ENCODE measurements at places on chromosomes 7 and 10.

DNA sequence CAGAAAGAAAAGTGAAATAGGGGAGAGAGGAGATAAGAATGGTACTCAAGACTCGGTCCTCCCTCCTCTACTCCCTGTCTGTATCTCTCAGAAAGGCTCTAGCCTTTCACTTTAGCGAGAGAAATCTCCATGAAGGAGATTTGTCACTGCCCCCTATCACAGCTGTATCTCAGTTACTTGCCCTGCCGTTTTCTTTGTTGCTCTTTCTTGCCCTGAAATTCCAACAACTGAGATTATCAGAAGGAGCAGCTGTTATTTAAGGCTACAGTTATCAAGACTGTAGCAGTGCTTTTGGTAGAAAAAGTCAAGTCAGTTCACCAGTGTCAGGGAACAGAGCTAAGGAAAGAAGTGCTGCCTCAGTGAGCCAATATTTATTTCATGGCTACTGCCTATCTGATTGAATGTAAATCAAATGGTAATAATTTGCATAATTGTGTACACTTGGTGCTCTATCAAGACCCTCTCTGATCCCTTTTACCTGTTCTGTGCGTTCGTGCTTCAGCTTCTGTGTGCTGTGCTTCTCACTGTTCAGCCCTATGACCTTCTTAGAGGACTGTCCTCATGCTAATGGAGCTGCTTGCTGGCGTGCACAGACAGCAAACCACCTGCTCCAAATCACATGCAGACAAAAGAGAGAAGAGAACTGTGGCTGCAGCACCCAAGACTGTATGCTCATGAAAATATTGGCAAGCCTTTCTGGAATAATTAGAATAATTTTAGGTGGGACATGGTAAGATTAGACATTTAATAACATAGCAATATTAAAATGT, 180.2 kb upstream of the FAM3C start:
- DNase-seq, result no peak

- no peak for DNase-seq
These were observed 2.0 kb downstream of the CYP26C1 start for GRCh38 chr10:93062514-93063143.

DNA sequence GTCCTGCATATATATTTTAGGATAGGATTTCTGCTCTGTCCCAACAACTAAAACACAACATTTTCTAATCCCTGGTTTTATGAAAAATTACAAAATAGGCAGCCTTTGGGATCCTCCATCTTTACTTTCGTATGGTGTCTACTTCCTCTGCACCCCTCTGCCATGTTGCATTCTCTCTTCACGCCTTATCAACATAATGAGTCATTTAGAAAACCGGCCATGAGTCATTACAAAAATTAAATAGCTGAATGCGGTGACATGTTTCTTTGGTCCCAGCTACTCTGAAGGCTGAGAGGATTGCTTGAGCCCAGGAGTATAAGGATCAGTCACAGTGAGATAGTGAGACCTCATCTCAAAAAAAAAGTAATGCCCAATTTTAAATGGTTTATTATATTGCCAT, 148.1 kb upstream of the CELF2 start:
- no peak for DNase-seq

DNA sequence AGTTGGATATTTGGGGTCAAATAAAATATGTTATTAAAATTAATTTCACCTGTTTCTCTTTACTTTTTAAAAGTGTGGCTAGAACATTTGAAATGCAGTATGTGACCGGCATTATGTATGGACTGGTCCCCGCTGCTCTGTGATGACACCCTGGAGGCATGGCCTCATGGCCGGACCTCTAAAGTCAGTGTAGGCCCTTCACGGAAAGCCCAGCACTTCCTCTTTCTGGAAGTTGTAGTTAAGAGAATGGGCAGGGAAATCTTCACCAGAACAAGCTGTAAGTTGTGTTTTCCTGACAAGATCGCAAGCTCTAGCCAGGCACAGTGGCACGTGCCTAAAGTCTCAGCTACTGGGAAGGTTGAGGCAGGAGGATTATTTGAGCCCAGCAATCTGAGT, 38.3 kb upstream of the SRGN start:
- DNase-seq, result no peak

DNA sequence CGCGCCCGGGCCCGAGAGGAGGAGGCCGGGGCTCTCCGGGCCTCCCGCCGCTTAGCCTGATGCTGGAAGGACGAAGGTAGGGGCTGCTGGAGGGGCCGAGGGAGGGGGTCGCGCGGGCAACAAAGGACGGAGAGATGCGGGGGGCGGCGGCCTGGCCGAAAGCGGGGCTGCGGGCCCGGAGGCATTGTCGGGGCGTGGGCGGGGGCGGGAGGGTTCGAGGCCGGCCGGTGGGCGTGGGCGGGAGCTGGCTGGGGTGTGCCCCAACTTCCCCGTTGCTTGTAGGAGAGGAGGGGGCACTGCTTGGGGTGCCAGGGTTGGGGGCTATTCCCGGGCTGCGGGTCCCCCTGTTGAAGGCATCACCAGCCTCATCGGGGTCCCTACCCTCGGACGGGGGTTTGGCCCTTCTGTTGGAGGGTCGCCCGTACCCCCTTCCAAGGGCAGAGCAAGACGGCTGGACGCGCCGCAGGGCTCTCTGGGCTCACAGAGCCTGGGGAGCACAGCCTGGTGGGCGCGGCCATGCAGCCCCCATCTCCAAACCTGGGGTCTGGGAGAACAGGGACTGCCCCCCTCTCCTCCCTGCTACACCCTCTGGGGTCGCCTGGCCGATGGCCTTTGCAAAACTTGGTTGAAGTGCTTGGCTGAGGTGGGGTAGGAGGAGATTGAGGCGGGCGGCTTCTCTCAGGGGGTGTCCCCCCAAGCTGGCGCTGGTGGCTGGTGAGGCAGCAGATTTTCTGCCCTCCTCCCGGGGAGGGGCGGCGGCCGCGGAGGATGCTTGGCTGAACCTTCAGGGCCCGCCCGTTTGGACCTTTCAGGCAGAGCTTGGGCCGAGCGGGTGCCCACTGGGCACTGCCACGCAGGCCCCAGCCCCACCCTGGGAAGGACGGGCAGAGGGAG, 699 bp downstream of the CLIP2 start:
- no peak for DNase-seq

DNA sequence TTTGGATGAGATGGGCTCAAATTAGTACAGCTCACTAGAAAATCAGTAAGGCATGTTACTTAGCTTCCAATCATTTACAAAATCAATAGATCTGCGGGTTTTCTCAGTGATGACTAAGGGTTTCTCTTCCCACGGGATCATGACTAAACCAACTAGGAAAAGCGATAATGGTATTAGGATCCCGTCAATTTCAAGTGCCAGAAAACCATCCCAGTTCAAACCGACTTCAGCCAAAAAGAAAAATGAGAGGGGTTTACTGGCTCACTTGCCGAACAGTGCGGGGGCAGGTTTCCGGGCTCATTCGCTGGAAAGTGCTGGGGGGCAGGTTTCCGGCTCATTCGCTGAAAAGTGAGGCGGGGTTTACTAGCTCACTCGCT, 62.1 kb upstream of the LYZL2 start:
- no peak for DNase-seq

- DNase-seq, result no peak
These were observed 20.7 kb downstream of the CAV1 start for GRCh38 chr7:116545411-116545993.

- no peak for DNase-seq
These were observed 147.2 kb upstream of the EEPD1 start for GRCh38 chr7:36005876-36006275.

DNA sequence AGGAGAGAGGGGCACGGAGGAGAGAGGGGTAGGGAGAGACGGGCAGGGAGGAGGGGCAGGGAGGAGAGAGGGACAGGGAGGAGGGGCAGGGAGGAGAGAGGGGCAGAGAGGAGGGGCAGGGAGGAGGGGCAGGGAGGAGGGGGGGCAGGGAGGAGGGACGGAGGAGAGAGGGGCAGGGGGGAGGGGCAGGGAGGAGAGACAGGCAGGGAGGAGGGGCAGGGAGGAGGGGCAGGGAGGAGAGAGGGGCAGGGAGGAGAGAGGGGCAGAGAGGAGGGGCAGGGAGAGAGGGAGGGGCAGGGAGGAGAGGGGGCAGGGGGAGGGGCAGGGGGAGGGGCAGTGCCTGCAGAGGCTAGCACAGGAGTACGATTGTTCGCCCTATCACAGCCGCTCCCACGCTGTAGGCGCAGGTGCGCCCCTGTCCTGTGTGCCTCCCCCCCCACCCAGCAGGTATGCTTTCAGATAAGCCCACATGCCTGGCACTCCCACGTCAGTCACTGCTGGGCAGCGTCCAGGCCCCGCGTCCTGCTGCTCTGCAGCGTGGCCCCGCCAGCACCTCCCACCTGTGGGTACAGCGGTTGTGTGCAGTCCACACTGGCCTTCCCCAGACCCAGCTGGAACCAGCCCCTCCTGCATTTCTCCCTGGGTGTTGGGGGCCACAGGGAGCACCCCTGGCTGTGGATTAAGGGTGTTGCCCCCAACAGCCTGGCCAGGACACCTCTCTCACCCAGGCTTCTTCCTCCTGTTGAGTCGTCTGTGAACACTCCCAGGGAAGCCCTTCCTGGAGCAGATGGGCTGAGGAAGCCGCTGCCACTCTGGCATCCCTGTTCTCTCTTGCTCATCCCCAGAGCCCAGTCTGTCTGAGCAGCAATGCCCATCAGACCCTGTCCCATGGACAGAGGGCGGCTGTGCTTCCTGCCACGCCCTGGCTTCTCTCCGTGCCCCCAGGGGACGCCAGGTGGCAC, 10.8 kb downstream of the NKX6-2 start:
- no peak for DNase-seq

- no peak for DNase-seq
These were observed 105.5 kb downstream of the ACTR3B start for GRCh38 chr7:152865011-152865410.

DNA sequence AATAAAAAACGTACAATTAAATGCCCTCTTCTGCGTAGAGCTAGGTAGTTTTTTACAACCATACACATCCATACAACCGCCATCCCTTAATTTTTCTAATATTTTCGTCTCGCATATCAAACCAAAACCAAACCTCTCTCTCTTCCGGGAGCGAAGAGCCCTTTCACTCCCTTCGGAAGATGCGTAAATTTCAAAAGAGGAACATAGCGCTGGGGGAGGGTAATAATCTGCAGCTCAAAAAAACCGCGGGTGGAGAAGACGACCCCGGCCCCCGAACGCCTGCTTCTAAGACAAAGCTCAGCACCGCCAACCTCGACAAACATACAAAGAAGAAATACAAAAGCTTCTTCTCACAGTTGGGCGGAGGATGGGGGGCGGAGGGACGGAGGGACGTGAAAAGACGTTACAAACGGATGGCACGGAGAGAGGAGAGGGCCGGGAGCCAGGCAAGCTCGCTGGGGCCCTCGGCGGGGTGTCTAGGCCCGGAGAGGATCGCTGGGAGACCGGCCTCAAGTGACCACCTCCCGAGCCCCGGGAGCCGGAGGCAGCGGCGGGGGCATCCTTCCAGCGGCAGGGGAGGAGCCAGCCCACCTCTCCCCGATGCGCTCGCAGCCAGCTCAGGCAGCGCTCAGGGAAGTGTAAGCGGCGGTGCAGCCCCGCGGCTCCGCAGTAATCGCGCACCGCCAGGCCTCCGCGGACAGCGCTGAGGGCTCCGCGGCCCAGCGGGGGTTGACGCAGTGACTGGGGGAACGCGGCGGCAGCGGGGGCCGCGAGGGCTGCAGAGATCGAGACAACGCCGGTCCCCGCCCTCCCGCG, 851 bp downstream of the MKRN1 start:
- DNase-seq, result no peak

DNA sequence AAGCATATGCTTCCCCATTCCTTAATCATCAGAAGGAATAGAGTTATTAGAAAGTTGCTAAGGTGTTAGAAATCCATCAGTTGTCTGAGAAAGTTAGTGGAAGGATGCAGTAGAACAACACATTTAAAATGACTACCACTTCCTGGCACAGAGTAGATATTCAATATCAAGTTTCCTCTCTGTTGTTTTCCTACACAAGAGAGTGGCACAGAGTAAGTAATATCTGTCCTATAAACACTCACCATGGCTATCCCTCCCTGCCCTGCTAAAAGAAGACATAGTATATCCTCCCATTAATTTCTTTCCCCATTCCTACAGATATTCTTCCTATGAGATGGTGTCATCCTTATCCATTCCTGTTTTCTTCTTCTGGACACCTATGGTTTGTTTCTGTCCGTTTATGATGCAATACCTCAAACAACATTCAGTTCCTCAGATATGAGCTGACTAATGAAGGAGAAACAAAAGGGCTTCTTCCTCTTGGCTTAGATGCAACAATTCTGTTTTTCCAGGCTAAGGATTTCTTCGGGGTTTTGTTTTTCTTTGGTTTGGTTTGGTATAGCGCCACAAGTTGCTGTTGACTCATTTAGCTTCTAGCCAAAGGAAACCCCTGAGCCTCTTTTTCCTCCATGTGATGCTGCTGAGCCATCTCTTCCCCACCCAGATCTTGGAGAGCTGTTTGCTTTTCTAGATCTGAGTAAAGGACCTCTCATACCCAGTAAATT, 32.9 kb upstream of the BPGM start:
- no peak for DNase-seq

DNA sequence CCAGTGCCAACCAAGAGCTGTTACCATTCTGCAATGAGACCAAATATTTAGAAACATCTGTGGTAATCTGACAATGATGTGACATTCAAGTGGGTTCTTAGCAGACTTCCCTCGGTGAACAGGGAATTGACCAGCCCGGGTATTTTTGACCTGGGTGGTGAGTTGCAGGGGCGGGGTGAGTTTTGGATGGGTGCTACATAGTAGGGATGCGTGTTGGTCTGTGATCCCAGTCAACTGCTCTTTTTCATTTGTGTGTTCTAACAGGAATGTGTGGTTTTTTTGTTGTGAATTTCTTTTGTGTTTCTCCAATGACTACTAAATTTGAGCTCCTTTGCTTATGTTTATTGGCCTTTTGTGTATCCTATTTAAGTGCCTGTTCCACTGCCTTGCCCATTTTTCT, 273.6 kb upstream of the HABP2 start:
- DNase-seq, result no peak

DNA sequence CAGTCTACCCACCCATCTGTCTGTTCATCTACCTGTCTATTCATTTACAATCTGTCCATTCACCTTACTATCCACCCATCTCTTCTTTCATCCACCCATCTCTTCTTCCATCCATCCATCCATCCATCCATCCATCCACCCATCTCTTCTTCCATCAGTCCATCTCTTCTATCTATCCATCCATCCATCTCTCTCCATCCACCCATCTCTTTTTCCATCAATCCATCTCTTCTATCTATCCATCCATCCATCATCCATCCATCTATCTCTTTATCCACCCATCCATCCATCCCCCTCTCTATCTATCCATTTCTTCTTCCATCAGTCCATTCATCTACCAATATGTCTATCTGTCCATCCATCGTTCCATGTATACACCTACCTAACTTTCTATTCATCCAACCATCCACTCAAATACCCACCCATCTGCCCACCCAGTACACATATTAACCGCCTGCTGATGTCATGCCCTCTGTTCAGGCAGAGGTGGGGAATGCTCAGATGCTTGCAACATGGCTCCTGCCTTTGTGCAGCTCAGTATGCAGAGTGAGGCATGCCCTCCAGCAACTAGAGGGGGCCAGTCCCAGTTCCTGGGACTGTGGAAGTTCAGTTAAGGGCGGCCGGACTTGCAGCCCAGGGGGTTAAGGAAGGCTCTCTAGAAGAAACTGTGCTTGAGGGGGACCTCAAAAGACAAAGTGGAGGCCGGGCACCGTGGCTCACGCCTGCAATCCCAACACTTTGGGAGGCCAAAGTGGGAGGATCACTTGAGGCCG, 11.3 kb upstream of the MLXIPL start:
- DNase-seq, result no peak
